Activated naive CD8-positive, alpha-beta T cell treated with anti-CD3 and anti-CD28 coated beads, Interleukin-2, amount 50 U/mL, for 16 hours (primary cell): ENCODE measurements at places on chromosomes 4 and X.

GRCh38 chrX:148133105-148133725 lies 152.1 kb downstream of the FMR1NB start:
- DNase-seq, result no peak

- no peak for DNase-seq
These were observed 138.0 kb downstream of the NSUN7 start for GRCh38 chr4:40887764-40888131.

GRCh38 chrX:12447448-12448064 lies 309.3 kb downstream of the FRMPD4 start:
- no peak for DNase-seq

DNA sequence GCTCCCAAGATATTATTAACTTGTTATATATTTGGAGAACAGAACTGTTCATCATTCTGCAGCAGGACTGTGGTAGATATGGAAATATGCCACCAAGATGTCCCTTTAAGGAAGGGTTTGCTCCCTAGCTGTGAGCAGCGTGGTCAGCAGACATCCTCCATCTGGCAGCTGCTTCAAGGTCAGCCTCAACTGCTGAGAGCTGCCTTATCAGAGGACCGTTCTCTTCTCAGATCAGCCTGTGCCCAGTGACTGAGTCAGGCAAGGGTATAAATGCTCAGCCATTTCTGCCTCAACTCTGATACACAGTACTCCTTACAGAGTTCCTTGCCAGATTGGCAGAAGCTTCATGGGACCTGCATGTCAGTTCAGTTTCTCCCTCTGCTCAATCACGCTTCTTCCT lies 63.4 kb upstream of the MAGEB2 start:
- DNase-seq, result no peak

DNA sequence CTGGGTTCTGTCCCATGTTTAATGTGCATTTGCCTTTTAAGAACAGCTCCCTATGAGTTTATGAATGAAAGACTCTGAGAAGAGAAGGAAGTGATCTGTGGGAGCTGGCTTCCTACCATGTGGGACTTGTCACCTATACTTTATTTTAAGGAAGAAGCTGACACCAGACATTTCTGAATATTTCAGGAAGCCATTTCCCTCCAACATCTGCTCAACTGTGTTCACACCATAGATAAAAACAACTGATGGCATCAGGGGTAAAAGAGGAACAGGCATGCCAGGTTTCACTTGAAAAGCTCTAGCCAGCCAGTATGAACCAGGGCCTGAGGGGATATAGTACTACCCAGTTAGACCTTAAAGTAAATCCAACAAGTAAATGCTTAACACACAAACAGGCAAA lies 116.0 kb downstream of the COL4A6 start:
- DNase-seq, result no peak

DNA sequence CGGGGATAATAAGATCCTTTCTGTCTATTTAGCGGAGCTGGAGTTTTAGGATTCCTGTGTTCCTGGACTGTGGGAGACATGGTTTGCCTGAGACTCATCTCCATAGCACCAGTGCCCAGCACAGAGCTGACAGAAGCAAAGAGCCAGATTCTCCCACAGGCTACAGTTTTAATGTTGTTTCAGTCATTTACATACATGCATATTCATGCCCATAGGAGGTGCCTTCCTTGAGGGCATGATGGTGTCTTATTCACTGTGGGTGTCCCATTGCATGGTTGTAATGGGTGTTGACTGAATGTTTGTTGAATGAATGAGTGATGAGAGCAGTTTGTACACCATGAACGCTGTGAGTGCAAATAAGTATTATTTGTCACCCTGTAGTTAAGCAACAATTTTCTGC lies 260.6 kb downstream of the EVC2 start:
- no peak for DNase-seq

GRCh38 chrX:135416546-135416945 lies 5.2 kb upstream of the SMIM10L2A start:
- DNase-seq, result no peak

- no peak for DNase-seq
These were observed 48.2 kb upstream of the UXT start for GRCh38 chrX:47707031-47707780.
